Chondrocyte (in vitro differentiated cells): ENCODE measurements at places on chromosomes 7 and 10. TPM values are rescaled to one million over a fixed set of nuclear protein-coding genes. Genes with fewer than 3 reads are reported as not detected.

- peaks cover 10% of the 10 kb centered on the region for H3K4me1 ChIP-seq
- H3K27me3 ChIP-seq: no peaks in the 10 kb centered on the region
- H3K36me3 ChIP-seq: no peaks in the 10 kb centered on the region
- no peak overlapping the region for H3K4me3 ChIP-seq
Observed at GRCh38 chr7:84532196-84532595, 337.6 kb upstream of the SEMA3A start.

- peaks cover 53% of the 10 kb centered on the region for H3K4me1 ChIP-seq
- no peak overlapping the region for H3K4me3 ChIP-seq
- H3K27me3 ChIP-seq: no peaks in the 10 kb centered on the region
- H3K36me3 ChIP-seq: peaks cover 1% of the 10 kb centered on the region
- DNase-seq: no peak
Observed at GRCh38 chr10:94216201-94216600, 146.5 kb downstream of the NOC3L start.

DNA sequence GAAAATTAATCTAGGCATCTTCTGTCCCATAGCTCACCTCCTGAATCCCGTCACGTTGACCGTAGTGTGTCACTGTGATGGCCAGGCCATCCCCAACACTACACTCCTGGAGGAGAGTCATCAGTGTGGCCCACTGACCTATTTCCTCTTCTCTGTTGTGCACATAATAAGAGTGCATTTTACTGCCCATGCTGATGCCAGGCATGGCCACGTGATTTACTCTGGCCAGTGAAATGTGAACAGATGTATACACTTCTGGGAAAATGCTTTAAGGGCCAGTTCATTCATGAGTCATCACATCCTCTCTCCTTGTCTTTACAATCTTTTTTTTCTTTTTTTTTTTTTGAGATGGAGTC, 101.9 kb upstream of the PIP4K2A start:
- DNase-seq: no peak
- H3K4me1 ChIP-seq: peaks cover 38% of the 10 kb centered on the region
- H3K4me3 ChIP-seq: no peak overlapping the region
- peak overlapping the region; percentile 99 for H3K27ac ChIP-seq

DNA sequence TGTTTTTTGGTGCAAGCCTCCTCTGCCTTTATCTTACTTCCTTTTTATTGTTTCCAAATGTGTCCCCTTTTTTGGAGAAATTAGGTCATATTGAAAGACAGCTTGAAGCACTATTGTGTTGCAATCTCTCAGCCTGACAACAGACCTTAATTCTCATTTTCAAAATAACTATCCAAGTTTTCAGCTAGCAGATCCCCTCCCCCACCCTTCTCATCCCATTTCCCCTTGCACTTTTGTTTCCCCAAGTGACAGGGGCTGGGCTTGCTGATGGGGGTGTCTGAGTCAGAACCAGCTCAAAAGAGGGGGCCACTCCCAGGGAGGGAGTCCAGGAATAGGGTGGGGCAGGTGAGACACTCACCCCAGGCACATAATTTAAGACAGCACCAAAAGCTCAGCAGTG, 75.3 kb downstream of the MKI67 start:
- DNase-seq: peak; percentile 34
- no peak overlapping the region for H3K4me3 ChIP-seq
- H3K4me1 ChIP-seq: peaks cover 15% of the 10 kb centered on the region

GRCh38 chr7:75869776-75870379, 9.0 kb upstream of the RHBDD2 start:
- no peak for DNase-seq
- peaks cover 5% of the 10 kb centered on the region for H3K27me3 ChIP-seq
- H3K4me1 ChIP-seq: peaks cover 21% of the 10 kb centered on the region
- H3K36me3 ChIP-seq: no peaks in the 10 kb centered on the region
- H3K4me3 ChIP-seq: no peak overlapping the region

DNA sequence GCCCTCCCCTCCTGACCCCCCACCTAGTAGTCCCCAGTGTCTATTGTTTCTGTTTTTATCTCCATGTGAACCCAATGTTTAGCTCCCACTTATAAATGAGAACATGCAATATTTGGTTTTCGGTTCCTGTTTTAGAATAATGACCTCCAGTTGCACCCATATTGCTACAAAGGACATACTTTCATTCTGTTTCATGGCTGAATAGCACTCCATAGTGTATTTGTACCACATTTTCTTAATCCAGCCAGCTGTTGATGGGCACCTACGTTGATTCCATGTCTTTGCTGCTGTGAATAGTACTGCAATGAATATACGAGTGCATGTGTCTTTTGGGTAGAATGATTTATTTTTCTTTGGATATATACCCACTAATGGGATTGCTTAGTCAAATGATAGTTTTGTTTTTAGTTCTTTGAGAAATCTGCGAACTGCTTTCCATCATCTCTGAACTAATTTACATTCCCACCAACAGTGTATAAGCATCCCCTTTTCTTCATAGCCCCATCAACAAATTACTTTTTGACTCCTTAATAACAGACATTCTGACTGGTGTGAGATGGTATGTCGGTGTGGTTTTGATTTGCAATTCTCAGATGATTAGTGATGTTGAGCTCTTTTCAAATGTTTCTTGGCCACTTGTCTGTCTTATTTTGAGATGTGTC, 128.4 kb upstream of the PHYHIPL start:
- H3K27me3 ChIP-seq: peaks cover 2% of the 10 kb centered on the region
- H3K27ac ChIP-seq: no peak overlapping the region
- no peaks in the 10 kb centered on the region for H3K36me3 ChIP-seq
- DNase-seq: no peak
- peaks cover 7% of the 10 kb centered on the region for H3K4me1 ChIP-seq
- no peak overlapping the region for H3K4me3 ChIP-seq

GRCh38 chr7:142806022-142806356, 35.2 kb downstream of the PRSS2 start:
- peaks cover 53% of the 10 kb centered on the region for H3K27me3 ChIP-seq
- no peaks in the 10 kb centered on the region for H3K36me3 ChIP-seq
- H3K27ac ChIP-seq: no peak overlapping the region
- H3K4me1 ChIP-seq: no peaks in the 10 kb centered on the region

The GPR15LG gene
- total RNA-seq: not detected in 3 replicates

The C10orf62 gene
- not detected in 3 replicates for total RNA-seq

The GRM8 gene
- total RNA-seq: not detected in 3 replicates

The HABP2 gene
- not detected in 3 replicates for total RNA-seq
